ENCODE measurements at places on chromosomes 16 and 17.

GRCh38 chr17:45314741-45315647 is 1.8 kb downstream of the MAP3K14 start:
- DNase-seq, result no peak

GRCh38 chr17:73939806-73940205 is 263.7 kb upstream of the RPL38 start:
- DNase-seq, result no peak

- DNase-seq, result no peak
These were observed 3.6 kb downstream of the ALDH3A1 start for GRCh38 chr17:19744492-19744891.

GRCh38 chr17:33888455-33888854 is 366.6 kb upstream of the CCL2 start:
- DNase-seq, result no peak

DNA sequence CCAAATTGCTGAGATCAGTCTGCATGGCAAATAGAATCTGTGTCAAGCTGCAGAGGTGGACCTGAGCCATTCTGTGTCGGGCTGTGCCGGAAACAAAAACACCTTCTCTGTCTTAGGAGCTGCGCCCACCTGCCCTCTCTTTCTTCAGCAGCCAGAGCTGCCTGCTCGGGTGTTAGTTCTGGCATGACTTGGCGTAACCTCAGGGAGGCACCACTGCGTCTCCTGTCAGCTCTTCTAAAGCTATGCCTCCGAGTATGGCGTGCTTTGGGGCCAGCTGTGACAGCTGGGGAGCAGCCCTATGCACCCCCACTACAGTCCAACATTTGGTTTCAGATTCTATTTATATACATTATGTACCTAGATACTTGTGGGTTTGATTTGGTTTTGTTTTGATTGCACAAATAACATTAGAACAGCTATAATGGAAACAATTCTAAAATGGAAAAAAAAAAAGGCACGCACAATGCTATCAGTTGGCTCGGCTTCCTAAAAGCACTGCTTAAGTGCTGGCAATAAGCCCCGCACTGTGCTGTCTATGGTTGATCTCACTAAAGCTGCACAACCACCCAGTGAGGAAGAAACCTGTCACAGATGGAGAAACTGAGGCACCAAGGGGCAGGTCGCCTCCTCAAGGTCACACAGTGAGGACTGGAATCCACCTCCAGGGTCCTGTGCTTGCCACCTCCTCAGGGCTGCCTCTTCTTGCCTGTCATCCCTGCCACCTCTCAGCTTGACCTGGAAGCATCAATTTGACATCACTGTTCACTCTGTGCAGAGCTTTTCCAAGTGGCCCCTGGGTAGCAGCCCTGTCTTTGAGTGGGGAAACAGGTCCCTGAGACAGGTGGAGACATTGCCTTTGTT is 18.7 kb upstream of the ADGRG1 start:
- no peak for DNase-seq

All from NCI-H1930 (cell line).